Stimulated activated CD4-positive, alpha-beta T cell treated with anti-CD3 and anti-CD28 coated beads, TNF-alpha, amount 100 ng/mL, for 48 hours (primary cell): ENCODE measurements at places on chromosomes 7 and 10.

DNA sequence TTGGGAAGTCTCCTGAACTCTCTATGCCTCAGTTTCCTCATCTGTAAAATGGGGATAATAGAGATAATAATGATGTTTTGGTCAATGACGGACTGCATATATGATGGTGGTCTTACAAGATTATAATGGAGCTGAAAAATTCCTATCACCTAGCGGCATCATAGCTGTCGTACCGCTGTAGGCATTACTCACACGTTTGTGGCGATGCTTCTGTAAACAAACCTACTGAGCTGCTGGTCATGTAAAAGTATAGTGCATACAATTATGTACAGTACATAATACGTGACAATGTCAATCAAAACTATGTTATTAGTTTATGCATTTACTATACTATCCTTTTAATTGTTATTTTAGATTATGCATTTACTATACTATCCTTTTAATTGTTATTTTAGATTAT is 339.1 kb upstream of the NPVF start:
- no peak for DNase-seq

DNA sequence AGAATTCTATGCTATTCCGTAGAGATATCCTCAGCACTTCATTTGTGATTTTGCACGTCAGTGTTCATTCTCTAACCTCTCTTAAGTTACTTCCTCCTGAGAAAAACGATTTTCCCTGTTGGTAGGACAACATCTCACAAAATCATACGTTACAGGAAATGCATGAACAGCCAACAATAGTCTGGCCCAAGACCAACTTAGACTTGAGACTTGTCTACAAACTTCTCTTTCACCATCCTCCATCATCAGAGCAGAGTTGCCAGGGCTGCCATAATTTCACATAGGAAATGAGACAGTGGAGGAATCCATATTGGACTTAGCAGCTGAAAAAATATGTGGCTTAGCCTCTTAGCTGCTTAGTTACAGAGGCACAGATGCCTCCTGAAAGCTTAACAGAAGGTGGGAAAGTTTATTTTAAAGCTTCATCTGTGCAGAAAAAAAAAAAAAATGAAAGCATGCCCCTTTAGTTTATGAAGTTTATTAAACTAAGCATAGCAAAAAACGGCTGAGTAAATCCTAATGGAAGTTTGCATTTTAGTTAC is 222.5 kb upstream of the CACNA2D1 start:
- no peak for DNase-seq

GRCh38 chr10:5800782-5801181 is 12.5 kb downstream of the GDI2 start:
- DNase-seq: no peak

GRCh38 chr7:85111761-85112160 is 75.1 kb downstream of the SEMA3D start:
- DNase-seq: no peak

GRCh38 chr10:10804998-10805740 is 212.5 kb upstream of the CELF2 start:
- DNase-seq: no peak

- no peak for DNase-seq
Observed at GRCh38 chr10:123517426-123517825, 148.7 kb upstream of the GPR26 start.

- DNase-seq: no peak
Observed at GRCh38 chr7:95246831-95247370, 77.4 kb downstream of the PON1 start.

GRCh38 chr10:96295475-96295874 is 8.8 kb upstream of the DNTT start:
- no peak for DNase-seq

- DNase-seq: no peak
Observed at GRCh38 chr10:68175949-68176348, 56.0 kb downstream of the ATOH7 start.

GRCh38 chr10:27464993-27465392 is 39.1 kb upstream of the RAB18 start:
- DNase-seq: no peak
